CD4-positive, alpha-beta T cell treated with Interleukin-10 for 1 hour (primary cell): ENCODE measurements at places on chromosomes 5 and 9.

- no peak for DNase-seq
Measured at GRCh38 chr5:69134126-69134525, 32.8 kb upstream of the CCNB1 start.

DNA sequence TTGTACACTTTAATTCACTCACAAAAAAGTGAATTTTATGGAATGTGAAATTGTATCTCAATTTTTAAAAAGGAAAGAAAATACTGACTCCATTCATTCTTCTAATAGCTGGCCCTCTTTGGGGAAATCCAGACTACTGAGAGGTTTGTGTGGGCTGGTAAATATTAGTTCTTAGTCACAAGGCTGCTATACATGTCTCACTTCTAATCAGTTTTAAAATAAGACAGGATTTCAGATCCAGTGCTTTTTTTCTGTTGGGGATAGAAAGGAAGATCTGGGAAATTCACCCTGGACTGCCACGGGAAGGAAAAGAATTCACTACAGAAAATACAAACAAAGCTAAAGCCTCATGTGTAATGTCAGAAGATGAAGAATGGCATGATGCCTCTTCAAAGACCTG is 32.7 kb upstream of the ADAMTSL1 start:
- no peak for DNase-seq

- no peak for DNase-seq
Measured at GRCh38 chr9:818958-819357, 22.5 kb upstream of the DMRT1 start.

GRCh38 chr5:146947181-146947941 is 68.8 kb upstream of the PPP2R2B start:
- DNase-seq: peak; percentile 27

DNA sequence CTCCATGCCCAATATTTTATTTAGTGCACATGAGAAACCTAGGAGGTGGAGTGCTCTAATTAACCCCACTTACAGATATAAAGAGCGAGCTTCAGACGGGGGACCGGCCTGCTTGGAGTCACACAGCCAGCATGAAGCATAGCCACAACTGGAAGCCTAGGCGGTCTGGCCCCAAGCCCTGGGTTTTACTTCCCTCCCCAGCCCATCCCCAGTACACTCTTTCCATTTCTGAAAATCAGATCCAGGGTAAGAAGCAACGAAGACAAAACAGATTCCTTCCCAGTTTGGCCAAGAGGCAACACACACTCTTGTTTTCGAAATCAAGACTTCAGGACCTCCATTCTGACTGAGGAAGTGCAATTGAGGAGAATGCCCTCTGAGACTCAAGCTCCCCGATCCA is 27.1 kb downstream of the KCNMB1 start:
- no peak for DNase-seq

DNA sequence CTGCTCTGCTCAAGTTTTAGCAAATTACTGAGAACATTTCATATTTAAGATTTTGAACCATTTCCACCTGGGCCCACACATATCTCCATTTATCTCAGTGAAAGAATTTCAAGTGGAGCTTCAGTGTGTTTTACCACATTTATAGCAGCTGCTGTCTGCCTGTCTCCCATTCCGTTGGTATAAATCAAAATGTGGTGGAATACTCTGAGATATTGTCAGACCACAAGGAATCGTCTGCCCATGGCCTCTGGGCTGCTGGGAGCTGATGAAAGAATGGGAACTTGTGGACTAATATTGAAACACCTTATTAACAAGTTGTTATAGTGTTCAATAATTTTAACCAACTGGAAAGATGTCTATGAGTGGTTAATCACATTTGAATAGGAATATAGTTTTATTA is 33.3 kb downstream of the MAST4 start:
- DNase-seq: no peak

GRCh38 chr5:150065346-150065745 is 21.0 kb downstream of the CSF1R start:
- DNase-seq: no peak

DNA sequence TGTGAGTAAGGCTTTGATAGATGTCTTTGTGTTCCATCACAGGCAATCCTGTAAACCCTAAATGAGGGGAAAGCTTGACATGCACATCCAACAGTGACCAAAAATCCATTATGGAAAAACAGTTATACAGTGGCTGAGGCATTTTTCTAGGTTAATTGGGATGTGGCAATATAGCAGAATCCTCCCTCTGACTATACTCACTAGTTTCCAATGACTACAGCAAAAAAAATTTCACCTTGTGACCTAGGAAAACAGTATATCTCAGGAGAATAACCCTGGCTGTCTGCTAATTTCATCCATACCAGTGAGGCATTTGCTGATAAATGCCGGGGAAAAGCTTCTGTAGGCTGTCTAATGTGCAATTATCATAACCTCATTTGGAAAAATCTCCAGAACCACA is 49.9 kb upstream of the SNCAIP start:
- DNase-seq: no peak

DNA sequence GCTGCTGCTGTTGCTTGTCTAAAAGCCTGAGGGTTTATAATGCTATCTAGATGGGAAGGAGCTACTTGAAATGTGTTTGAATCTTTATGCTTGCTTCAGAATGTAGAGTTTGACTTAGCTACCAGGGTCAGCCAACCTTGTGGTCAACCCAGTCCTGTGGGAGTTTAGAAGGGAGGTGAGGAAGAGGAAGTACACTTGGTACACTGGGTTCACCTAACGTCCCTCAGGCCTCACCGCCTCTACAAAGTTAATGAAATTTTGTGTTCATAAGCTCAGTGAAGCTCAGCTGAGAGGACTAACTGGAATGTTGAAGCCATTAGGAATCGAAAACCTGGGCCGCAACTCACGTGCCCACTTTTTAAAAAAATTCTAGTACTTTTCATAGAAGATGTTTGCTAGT is 10.7 kb downstream of the IQGAP2 start:
- no peak for DNase-seq

DNA sequence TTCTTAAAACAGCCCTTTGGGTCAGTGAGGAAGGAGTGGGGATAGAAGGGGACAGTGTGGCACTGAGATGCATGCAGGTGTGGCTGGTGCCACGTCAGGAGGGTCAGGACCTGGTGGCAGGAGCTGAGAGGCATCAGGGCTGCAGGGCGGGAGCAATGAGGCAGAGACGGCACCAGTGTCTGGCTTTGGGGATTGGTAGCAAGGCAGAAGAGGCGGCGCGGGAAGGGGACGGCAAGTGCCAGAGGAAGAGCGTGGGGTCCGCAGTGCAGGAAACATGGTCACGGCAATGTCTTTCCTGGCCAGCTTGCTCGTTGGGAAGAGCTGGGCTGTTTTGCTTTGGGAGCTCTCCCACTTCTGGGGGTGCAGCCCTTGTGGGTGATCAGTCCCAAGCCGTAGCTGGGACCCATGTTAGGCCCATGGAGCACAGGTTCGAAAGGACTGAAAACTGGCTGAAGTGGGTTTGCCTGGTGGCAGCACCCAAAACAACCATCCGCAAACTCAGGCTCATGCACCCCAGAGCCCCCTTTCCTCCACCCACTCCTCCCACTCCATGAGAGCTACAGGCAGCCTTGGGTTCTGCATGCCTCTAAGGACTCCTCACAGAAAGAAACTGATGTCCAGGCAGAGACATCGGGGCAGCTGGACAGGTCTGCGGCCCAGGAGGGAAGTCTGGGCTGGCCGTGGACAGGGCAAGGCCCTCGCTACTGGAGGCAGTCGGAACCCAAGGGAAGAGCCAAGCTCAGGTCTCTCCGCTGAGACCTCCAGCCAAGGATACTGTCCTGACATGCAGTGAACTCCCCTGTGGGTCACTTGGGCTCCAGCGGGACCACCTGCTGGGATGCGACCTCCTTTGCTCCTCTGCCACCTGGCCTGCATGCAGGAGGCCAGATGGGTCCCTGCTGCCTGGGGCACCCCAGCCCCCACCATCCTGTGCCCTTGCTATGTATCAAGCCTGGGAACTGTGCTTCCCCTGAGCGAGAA is 104.4 kb downstream of the ZNF354C start:
- no peak for DNase-seq

DNA sequence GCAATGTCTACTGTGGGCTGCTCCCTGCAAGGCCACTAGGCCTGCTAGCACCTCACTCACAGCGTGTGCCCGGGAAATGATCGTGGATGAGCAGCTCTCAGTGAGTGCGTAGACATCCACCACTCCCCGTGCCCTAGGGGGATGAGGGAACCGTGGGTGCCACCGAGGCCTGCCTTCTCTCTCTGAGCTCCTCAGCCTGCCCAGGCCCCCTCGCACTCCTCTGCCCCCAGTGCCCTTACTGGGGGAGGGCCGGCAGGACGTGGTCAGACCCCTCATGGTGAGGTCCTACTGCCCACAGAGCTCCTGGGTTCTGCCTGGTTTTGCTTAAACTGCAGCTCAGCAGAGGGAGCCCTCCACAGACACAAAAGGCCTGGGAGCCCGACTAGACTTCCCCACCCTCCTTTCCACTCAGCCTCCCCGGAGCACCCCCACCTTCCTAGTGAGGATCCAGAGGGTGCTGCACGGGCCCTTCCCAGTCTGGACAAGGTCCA is 220.0 kb downstream of the CACNA1B start:
- DNase-seq: no peak

- no peak for DNase-seq
Measured at GRCh38 chr9:86891091-86891490, 56.2 kb downstream of the GAS1 start.

DNA sequence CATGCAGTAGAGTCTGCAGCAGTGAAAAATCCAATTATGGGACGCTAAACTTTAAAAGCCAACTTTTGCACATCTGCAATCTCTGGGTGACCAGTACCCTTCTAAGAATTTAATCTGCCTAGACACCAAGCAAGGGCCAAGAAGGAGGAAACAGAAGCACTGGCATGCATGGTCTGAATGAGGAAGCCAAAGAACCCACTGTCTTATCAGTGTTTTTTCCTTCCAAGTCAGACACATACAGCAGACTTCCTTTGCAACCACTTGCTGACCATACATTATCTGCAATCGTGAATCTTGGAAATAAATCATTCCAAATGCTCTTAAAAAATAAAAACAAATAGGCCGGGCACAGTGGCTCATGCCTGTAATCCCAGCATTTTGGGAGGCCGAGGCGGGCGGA is 65.9 kb downstream of the DEPDC1B start:
- DNase-seq: no peak

GRCh38 chr5:79284846-79285245 is 48.9 kb downstream of the JMY start:
- no peak for DNase-seq

- DNase-seq: peak; percentile 39
Measured at GRCh38 chr5:73694089-73694488, 68.1 kb downstream of the ARHGEF28 start.

DNA sequence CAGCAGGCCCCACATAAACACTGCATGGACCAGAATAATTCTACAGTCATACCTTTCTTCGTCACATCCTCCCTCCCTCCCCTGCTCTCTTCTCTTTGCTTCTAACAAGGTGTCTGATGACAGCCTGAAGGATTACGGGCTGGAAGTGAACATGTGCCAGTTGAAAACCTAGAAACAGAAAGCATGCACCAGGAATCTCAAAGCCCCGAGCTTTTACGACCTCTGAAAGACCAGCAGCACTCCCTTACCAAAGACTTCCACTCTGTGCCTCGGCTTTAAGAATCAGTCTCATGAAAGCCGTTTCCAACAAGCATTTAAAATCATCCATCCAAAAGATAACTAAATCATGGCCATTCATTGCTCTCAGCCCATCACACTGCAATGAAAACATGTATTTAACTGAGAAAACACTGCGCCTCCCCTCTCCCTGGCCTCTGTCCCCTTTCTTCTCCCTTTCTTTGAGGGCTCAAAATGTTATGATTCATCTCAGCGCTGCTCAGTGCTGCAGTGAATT is 21.3 kb downstream of the MSX2 start:
- DNase-seq: no peak

- no peak for DNase-seq
Measured at GRCh38 chr5:95631255-95631958, 11.5 kb downstream of the GPR150 start.

GRCh38 chr9:2675834-2676233 is 41.5 kb upstream of the KCNV2 start:
- DNase-seq: no peak

DNA sequence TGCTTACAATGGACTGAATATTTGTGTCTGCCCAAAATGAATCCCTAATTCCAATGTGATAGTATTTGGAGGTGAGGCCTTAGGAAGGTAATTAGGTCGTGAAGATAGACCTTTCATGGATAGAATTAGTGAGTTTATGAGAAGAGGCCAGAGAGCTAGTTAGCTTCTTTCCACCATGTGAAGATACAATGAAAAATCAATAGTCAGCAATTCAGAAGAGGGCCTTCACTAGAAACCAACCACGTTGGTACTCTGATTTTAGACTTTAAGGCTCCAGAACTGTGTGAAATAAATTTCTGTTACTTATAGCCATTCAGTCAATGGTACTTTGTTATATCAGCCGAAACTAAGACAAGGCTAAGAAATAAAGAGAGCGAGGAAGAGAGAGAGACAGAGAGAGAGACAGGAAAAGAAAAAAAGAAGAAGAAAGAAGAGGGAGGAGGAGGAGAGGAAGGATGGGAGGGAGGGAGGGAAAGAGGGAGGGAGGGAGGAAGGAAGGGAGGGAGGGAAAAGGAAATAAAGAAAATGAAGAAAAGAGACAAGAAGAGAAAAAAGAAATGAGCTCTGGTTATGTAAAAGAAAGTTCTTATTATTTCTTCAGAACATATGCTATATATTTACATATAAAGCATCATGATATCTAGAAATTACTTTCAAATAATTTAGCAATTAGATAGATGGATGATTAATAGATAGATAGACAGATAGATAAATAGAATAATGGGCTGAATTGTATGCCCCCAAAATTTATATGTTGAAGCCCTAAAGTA is 1725.3 kb downstream of the EFNA5 start:
- DNase-seq: no peak

DNA sequence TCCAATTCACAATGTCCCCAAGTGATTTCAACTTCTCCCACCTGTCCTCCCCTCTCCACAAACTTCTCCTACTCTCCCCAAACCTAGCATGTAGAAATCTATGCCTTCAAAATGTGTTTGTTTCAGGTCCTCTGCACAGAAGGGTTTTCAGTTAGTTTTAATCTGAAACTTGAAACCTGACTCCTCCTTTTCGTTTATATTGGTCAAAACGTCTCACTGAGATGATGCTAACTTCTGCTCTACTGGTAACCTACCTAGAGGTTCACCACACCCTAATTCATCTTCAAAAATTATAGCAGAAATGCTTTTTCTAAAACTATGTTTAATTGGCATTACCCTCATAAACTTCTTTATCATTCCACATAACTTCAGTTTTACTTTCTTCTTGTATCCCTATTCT is 401.8 kb upstream of the ADAMTS16 start:
- no peak for DNase-seq

DNA sequence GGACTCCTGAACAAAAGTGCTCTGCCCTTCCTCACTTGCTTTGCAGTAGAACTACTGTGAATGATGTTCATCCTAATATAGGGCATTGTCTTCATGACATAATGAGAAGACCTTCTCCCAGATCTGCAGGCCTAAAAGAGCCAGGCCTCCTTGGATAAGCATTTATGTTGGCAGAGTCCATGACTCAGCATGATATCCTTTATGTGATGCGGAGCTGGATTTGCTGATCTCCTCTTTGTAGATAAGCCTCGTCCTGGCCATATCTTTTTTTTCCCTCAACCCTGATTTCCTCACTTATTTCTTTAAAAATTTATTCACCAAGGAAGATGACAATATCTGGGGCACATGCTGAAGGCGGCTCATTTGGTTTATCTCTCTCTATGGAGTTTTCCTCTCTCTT is 62.4 kb upstream of the TAS2R1 start:
- DNase-seq: no peak

- no peak for DNase-seq
Measured at GRCh38 chr9:18791074-18791473, 241.9 kb downstream of the SAXO1 start.
